ENCODE measurements at places on chromosomes 5 and 9.

- no peak for DNase-seq
Measured at GRCh38 chr5:10564838-10565784, 1.2 kb downstream of the ANKRD33B start.

DNA sequence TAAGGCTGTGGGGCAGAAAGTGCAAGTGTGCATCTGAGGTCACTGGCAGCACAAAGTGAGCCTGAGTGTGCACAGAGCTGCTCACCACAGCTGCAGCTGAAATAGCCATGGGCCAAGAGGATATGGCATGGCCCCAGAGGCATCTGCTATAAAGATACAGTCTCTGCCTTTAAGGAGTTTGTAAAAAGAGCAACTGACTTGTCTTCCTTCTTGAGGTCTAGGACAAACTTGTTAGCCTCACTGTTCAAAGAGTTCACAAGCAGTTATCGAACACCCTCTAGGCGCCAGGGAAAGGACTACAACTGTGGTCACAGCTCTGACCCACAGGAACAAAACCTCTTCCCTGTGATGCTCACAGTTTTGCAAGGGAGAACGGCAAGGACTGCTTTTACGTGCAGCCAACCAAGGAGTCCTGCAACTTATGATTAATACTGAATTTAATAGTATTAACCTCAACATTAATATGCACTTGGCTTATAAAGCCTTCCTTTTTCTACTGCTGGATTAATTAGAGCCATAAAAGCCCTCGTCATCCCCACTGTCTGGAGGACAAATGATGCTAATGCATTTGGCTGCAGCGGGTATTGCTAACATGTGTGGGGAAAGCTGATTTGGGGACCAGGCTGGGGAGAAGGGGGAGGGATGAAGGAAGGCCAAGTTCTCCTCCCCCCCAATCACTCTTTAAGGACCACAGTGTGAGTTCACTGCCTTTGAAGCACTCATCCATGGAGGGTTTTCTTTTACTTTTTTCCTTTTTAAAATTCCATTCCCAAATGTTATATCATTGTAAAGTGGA is 189.8 kb upstream of the TRIM32 start:
- no peak for DNase-seq

GRCh38 chr5:77259476-77259875 is 49.0 kb downstream of the PDE8B start:
- DNase-seq: no peak

DNA sequence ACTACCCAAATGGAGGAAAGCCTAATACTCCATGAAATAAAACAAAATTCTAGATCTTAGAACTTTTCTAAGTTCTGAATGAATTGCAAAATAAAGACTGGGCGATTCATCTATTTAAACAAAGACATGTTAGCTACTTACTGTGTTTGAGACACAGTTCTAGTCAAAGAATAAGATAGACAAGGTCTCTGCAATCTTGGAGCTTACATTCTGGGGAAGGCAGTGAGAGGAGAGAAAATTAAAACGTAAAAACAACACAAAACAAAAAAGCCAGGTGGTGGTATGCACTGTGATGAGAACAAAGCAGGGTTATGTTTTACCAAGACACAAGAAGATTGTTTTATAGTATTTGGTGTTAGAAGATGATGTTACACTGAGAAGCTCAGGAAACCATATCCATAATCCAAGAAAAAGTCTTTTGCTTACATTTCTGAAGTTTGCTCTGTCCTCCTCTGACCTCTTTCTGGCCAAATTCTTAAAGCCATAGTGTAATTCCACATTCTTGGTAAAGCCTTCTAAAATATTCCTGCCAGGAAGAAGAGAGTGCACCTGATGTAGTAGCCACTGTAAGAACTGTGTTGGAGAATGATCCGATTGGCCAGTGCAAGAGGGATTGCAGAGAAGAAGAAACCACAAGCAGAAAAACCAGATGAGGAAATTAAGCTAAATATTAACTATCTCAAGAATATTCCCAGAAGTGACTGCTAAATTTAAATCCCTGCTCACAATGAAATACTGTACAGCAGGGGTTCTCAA is 218.4 kb downstream of the PCSK1 start:
- DNase-seq: no peak

DNA sequence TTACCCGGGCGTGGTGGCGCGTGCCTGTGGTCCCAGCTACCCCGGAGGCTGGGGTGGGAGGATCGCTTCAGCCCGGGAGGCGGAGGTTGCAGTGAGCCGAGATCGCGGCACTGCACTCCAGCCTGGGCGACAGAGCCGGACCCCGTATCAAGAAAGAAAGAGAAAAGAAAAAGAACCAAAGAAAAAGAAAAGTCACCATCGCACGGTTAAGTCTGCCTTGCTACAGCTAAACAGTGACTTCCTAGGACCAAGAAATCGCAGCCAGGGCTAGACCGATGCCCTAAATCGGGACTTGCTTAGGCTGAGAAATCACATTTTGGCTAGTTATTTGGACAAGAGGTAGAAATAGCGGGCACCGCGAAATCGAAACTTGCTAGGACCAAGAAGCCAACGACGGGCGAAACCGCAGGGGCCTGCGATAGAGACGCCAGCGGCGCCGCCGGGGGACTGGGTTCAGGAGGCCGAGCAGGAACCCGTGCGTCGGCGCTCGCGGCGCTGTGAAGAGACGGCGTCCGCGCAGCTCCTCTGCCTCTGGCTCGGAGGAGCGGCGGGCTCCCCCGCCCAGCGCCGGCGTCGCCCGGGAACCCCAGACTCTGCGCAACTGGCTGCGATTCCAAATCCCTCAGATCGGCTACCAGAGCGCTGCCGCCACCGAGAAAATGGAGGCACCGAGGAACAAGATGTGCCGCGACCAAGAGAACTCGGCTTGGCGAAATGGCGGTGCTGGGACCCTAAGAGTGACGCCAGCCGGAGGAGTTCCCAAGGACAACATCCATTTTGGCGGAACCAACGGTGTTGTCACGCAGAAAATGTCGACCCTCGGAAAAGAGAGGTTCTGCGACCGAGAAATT is 26.1 kb upstream of the ANXA2R start:
- no peak for DNase-seq
